Smooth muscle cell of the umbilical artery (primary cell): ENCODE measurements at places on chromosomes 5 and 9. TPM values are rescaled to one million over a fixed set of nuclear protein-coding genes. Genes with fewer than 3 reads are reported as not detected.

PAPPA gene
- total RNA-seq = 211 and 268 TPM in 2 replicates

HK3 gene
- not detected in 2 replicates for total RNA-seq

SPINK4 gene
- not detected in 2 replicates for total RNA-seq

LPCAT1 gene
- total RNA-seq = 36.8 and 53.1 TPM in 2 replicates

CSF2 gene
- 1.2 TPM in 1 of 2 replicates, not detected in the other for total RNA-seq
